ENCODE measurements at places on chromosomes 6 and 20.

- DNase-seq, result no peak
Measured at GRCh38 chr20:22474224-22474623, 110.1 kb downstream of the FOXA2 start.

GRCh38 chr6:120272038-120272437 lies 922.5 kb upstream of the MAN1A1 start:
- no peak for DNase-seq

- DNase-seq, result no peak
Measured at GRCh38 chr6:91865889-91866288, 1279.0 kb upstream of the MAP3K7 start.

DNA sequence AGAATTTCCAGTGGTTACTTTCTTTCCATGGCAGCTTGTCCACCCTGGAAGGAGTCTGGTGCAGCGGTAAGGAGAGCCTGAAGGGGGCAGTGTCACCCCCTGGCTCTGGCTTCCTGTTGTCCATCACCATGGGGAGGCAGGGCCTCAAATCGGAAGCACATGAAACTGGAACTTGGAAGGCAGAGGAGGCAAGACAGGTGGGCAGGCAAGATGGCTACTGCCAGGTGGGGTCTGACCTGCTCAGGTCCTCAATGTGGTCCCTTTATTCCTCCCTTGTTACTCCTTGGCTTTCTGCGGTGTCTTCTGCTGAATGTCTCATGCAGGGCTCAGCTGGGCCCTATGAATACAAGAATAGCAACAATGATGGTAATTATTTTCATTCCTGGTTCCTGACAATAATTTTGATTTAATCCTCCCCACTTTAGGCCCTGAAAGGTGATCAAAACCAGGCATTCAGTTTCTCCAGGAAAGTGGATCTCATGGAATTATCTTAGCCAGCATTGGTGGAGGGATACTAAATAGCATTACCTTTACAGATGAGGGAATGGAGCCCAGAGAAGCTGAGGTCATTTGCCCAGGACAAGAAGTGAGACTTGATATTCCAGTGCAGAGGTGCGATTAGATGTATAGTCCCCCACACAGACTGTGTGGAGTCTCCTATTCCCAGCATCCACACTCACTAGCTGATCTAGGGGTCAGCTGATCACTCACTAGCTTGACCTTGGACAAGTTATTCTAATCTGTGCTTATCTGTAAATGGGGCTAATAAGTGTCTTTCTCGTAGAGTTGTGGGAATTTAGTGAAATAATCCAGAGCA lies 17.6 kb upstream of the SNAI1 start:
- DNase-seq, result no peak

- DNase-seq, result no peak
Measured at GRCh38 chr6:163754866-163755265, 340.3 kb downstream of the QKI start.

- no peak for DNase-seq
Measured at GRCh38 chr6:157727629-157728182, 95.3 kb upstream of the SNX9 start.
